ENCODE measurements at places on chromosomes 3 and 15.

DNA sequence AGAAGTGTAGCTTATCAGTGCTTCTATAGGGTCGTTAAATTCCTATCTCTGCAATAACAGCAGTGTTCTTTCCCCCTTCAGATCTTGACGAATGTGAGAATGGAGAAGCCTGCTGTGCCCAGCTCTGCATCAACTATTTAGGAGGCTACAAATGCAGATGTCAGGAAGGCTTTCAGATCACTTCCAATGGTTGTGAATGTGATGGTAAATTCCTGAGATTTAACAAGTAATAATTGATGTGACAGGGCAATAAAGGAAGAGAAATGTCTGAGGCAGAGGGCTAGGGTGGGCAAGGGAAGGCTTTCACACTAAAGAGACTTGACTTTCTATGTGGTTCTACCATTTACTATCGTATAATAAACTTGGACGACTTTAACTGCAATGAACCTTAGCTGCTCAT, 711.7 kb upstream of the GOLIM4 start:
- no peak for DNase-seq

DNA sequence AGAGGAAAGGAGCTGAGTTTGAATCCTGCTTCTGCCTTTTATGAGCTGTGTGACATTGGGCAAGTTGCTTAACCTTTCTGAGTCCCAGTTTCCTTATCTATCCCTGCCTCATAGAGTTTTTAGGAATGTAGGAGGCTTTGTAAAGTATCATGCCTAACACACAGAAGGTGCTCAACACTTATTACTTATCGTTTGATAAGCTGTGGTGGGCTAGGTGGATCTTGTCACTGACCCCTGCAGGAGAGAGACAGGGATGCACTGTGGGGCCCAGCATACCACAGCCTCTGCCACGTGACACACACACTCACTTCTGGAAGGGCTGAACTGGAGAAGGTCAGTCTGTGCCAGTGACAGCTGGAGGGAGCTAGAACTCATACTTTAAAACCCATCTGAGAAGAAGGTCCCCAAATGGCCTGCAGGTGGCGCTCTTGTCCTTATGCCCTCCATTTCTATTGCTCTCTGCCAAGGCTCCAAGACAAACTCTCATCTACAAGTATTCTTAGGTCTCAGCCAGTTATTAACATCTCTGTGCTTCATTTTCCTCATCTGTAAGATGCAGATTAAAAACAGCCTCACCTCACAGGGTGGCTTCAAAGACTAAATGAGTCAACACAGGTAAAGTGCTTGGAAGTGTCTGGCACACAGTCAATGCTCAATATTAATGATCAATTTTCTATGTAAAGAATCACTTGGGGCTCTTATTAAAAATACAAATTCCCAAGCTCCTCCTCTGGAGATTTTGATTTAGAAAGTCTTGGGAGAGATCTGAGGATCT, 57.5 kb upstream of the HACD2 start:
- DNase-seq, result peak; percentile 65

DNA sequence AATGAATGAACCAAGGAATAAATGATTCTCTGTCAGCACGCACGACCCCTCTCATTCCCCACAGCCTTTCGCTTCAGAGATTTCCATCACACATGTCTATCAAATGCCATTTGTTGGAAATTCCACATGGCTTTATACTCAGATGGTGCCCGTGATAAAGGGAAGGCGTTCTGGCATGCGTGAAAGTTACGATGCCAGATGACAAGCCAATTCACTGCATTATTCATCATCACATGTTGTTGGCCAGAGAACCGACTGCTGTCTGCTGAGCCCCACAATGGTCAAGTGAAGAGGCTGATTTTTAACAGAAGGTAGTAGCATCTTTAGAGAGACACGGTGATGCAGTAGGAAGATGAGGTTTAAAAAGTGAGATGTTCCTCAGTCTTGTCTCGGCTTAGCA, 74.1 kb upstream of the FRMD4B start:
- DNase-seq, result no peak

DNA sequence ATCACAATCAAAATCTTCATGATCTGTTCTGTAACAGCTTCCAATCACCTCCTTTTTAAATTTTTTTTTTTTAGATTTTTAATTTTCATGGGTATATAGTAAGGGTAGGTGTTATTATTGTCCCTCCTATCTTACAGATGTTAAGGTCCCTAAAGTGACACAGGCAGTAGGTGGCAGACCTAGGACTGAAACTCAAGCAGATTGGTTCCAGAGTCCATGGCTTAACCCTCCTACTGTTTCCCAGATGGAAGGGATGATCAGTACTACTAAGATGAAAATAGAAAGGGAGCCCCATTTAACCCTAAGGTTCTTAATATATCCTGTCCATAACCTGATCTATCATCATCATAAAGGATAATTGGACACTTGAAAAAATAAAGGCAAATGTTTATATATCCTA, 57.1 kb downstream of the CHAC1 start:
- DNase-seq, result no peak

DNA sequence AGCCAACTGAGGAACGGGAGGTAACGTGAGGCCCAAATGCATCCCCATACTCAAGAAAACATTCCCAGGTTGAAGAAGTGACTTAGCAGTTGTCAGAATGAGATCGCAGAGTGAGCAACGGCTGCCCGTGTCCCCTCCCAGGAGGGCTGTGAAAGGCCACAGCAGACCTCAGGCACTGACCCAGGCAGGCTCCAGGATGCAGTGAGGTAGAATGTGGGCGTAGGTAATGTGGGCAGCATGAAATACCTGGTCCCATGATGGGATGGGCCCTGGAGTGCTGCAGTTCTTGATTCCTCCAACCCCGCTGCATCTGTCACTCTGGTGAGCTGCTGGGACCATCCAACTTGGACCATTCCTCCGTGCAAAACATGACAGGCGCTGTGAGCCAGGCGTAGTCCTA, 74.8 kb downstream of the NSMCE3 start:
- no peak for DNase-seq

- DNase-seq, result no peak
Measured at GRCh38 chr3:105899516-105899915, 30.7 kb upstream of the CBLB start.

- DNase-seq, result no peak
Measured at GRCh38 chr3:69542805-69543429, 157.0 kb upstream of the FRMD4B start.

DNA sequence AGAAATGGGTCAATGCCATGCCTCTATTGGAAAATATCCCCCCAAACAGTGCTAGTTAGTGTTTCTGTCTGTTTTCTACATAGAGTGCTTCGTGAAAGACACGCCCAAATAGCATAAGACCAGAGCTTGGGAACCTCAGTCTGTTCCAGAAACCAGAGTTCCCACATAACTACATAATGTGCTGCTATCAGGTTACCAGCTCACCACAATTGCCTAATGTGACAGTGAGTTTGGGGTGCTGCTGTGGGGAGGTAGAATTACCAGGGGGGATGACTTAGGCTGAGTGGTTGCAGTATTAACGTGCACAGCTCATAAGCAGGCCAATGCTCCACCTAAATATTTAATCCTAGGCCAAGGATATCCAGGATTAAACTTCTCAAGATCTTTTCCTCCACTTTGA, 39.2 kb downstream of the DUT start:
- DNase-seq, result no peak

- DNase-seq, result no peak
Measured at GRCh38 chr3:43727930-43728329, 37.2 kb downstream of the ABHD5 start.

GRCh38 chr15:75903331-75904239, at the start of gene FBXO22:
Gene FBXO22, plus strand, starts transcription at chr15:75903878. Its CDS starts 86 bp downstream, at chr15:75903964.
- peak; percentile 93 for DNase-seq

DNA sequence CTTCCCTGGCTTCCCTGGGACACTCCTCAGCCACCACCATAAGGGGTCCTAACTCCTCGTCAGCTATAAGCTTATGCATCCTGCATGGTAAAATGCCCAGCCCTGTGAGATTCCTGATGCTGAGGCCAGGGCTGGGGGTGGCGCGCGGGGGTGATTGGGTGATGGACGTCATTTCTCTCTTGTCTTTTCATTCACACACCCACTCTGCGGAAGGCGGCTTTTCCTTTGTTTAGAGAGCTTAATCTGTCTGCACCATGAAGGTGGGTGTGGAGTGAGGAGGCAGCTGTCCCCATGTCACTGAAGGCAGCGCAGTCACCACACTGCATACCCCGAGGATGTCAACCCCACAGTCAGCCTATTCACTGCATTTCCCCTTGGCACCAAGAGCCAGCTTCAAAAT, 110.0 kb upstream of the NSMCE3 start:
- no peak for DNase-seq

- no peak for DNase-seq
Measured at GRCh38 chr3:53056442-53056841, 10.6 kb upstream of the SFMBT1 start.

- DNase-seq, result no peak
Measured at GRCh38 chr3:17195856-17196604, 311.3 kb downstream of the PLCL2 start.

GRCh38 chr3:30455840-30456239, 150.6 kb upstream of the TGFBR2 start:
- no peak for DNase-seq

DNA sequence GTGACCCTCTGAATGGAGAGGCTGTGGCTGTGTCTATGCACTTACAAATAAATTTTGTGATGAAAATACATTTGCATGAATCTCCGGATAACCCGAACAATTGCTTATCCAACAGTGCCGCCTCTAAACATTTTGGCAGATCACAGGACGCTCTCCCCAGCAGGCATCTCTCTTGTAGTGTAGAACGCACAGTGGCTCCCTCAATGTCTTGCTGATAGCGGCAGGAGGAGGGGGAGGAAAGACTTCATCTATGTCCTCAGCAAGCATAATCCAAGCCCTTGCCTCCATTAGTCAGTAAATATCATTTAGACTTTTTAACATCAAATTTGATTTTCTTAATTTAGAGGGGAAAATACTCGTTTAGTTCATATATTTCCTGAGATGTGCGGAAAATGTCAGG, 318.1 kb upstream of the IGF1R start:
- no peak for DNase-seq

- DNase-seq, result no peak
Measured at GRCh38 chr3:151979906-151980305, 106.5 kb downstream of the SUCNR1 start.

GRCh38 chr3:32384938-32385337, 6.7 kb upstream of the CMTM7 start:
- no peak for DNase-seq

GRCh38 chr15:35851491-35851890, 305.5 kb upstream of the DPH6 start:
- DNase-seq, result no peak

- DNase-seq, result no peak
Measured at GRCh38 chr15:75107516-75107907, 84.1 kb downstream of the PPCDC start.

GRCh38 chr15:41610048-41610447, 50.2 kb upstream of the MGA start:
- no peak for DNase-seq

GRCh38 chr15:53884441-53884840, 93.8 kb upstream of the UNC13C start:
- DNase-seq, result no peak

- no peak for DNase-seq
Measured at GRCh38 chr3:29265509-29266072, 15.3 kb upstream of the RBMS3 start.

DNA sequence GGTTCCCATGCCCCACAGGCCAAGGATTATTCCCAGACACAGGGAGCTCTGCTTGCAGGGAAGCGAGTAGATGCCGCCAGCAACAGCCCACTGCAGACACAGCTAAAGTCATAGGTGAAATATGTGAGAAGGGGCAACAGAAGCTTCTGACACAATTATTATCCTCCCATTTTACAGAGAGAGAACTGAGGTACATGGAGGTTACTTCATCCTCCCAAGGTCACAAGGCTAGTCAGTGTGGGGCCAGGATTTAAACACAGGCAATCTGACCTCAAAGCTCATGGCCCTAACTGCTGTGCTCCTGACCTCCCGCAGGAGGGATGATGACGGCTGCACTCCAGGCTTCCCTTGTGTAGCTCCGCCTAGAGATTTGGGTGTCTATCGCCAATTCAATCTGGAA, 15.7 kb upstream of the FSIP1 start:
- DNase-seq, result no peak

GRCh38 chr3:126422571-126423091, 27.9 kb downstream of the CFAP100 start:
- no peak for DNase-seq

GRCh38 chr3:72379500-72380187, 468.6 kb downstream of the SHQ1 start:
- DNase-seq, result no peak

- peak; percentile 50 for DNase-seq
Measured at GRCh38 chr3:48952510-48953118, 34.0 kb downstream of the ARIH2 start.

GRCh38 chr3:23103764-23104163, 99.4 kb upstream of the UBE2E2 start:
- no peak for DNase-seq

DNA sequence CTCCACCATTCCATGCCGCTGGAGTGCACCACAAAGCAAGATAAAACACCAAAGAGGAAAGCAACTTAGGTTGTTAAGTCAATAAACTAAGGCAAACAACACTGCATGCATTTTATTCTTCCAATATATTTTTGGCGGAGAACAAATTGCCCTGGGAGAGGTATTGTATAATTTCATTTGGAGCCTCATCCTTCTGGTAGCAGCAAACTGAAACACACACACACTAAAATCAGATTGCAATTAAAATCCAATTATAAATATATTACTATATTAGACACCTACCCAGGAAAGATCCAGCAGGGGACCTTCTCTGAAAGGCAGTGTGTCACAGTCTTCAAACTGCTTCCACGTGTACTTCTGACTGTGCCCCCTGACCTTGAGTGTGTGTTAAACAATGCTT, 102.3 kb downstream of the RORA start:
- DNase-seq, result no peak

- no peak for DNase-seq
Measured at GRCh38 chr15:62777671-62778070, 264.9 kb upstream of the TPM1 start.
